ENCODE measurements at places on chromosomes 11 and 22. TPM values are rescaled to one million over a fixed set of nuclear protein-coding genes. Genes with fewer than 3 reads are reported as not detected.

The ASCL2 gene
- total RNA-seq: not detected

The CYP2D6 gene
- 0.89 TPM for total RNA-seq

The LRRC74B gene
- not detected for total RNA-seq

The NOL12 gene
- 18.1 TPM for total RNA-seq

The ZC3H7B gene
- total RNA-seq: 124 TPM

The HEPHL1 gene
- total RNA-seq: 0.69 TPM

DNA sequence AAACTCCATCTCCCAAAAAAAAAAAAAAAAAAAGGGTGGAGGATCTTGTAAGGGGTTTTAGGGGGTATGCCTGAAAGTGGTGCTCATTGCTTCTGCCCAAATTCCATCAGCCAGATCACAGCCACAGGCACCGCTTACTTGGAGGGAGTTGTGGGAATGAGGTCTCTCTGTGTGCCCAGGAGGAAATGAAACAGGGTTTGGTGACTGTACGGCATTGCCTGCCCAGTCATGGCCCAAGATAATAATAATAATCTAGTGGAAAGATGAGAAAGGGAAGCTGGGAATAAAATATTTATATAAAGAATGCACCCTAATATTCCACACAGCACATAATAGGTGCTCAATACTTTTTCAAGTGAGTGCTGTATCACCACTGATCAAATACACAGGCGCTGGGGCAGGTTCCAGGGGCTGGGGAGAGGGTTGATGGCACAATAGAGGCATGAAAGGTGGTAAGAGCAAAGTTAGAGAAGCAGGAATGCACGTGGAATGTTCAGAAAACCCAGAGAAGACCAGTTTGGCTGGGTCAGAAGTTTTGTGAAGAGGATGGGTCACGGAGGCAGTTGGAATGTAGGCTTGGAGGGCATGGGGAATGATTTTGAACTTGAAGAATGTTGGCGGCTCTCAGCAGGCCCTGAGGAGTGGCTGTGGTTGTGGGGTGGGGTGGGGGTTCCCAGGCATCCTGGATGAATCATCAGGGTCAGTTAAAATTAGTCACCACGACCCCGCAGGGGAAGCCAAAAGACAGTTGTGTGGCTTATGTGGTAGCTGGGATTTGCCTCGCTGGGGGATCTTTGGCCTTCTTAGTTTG, 12.5 kb upstream of the MB start:
- peak; percentile 98 for DNase-seq

DNA sequence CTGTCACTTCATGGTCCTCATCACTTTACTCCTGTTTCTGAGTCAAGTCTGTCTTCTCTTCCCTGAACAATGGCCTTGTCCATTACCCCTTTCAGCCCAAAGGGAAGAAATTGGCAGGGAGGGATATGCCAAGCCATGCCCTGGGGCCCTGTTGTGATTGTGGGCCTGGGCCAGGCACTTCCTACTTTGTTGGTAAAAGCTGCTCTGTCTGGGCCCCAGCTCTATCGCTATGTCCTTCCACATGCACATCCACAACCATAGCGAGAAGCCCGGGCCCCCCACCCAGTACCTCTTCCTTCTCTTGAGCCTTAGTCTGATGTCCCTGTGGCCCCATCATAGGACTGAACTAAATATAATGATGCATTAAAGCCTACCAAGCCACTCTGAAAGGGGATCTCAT, 126.7 kb upstream of the RCN1 start:
- DNase-seq: no peak

GRCh38 chr11:69950120-69950519, 128.0 kb upstream of the ANO1 start:
- DNase-seq: no peak

GRCh38 chr22:19880786-19881569, 26.3 kb upstream of the GNB1L start:
- DNase-seq: peak; percentile 86

DNA sequence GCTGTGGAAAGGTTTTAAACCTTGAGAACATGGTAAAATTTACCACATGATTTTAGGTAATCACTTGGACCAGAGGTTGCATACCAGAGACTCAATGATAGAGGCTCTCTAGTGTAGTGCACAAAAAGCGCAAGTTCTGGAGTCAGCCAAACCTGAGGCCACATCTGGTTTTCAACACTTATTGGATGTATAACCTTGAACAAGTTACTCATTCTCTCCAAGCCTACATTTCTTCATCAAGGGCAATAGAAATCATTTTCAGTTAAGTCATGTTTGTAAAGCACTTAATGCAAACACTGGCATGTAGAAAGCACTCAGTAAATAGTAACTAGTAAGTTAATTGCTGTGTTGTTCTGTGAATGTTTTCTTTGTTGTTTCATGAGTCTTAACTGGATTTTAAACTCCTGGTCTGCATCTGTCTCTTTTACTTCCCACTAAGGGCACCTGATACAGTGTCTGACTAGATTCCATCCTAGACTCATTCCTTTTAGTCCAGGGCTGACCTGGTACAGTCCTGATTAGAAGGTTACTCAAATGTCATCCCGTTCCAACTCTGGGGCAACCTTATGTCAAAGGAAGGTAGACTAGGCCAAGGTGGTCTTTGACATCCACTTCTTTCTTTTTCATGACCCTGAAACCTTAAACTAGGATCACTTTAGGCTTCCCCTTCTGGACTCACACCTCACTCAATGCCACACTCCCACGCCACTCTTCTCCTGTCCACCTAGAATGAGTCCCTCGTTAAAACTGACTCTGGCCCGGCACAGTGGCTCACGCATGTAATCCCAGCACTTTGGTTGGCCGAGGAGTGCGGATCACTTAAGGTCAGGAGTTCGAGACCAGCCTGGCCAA, 34.5 kb upstream of the EED start:
- peak; percentile 47 for DNase-seq

DNA sequence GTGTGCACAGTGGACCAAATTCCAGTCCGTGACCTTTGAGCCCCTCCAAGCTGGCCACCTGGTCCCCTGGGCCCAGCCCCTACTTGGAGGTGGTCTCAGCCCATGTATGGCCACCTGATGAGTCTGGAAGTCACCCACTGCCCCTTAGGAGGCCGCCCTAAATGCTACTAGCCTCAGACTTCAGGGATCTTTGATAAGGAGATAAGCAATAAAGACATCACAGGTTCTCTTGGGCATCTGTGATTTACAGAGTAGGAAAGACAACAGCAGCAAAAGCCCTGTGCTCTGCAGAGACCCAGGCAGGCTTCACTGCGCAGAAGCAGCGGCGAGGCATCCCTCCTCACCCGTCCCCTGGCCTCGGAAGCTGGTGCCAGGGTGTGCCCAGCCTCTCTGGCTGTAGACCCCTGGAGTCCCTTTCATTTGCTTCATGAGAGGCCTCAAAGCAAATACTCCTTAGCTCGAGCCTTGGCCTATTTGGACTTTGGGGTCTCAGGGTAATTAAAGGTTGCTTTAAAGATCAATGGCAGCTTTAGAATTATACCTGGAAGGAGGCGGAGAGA, 360.1 kb downstream of the TBC1D22A start:
- DNase-seq: no peak

DNA sequence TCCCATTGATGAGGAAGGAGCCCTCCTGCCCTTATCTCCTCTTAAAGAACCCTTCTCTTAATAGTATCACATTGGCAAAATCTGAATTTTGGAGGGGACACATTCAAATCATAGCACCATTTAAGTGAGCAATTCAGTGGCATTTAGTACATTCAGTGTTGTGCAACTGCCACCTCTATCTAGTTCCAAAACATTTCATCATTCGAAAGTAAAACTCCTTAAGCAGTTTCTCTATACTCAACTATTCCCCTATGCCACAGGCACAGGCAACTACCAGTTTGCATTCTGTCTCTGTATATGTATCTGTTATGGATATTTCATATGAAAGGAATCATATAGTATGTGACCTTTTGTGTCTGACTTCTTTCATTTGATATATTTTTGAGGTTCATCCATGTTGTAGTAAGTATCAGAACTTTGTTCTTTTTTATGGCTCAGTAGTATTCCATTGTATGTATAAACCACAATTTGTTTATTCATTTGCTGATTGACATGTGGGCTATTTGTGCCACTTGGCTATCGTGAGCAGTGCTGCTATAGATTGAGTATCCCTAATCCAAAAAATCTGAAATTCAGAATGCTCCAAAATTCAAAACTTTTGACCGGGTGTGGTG, 22.9 kb downstream of the FAR1 start:
- no peak for DNase-seq

DNA sequence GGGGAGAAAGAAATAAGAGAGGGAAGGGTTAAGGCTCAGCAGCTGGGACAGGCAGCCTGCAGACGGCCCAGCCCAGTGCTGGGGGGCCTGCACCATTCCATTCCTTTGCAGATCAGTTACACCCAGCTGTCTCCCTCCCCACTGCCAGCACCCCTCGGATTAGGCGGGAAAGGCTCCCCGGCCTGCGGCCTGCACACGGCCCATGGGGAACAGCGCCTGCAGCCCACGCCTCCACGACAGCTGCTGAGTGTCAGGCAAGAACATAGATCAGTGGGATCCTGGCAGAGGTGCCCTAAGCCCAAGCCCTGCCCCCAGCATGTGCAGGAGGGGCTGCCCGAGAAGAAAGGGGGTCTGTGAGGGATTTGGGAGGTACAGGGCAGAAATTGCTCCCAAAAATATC, 65.8 kb upstream of the MYOD1 start:
- DNase-seq: no peak

DNA sequence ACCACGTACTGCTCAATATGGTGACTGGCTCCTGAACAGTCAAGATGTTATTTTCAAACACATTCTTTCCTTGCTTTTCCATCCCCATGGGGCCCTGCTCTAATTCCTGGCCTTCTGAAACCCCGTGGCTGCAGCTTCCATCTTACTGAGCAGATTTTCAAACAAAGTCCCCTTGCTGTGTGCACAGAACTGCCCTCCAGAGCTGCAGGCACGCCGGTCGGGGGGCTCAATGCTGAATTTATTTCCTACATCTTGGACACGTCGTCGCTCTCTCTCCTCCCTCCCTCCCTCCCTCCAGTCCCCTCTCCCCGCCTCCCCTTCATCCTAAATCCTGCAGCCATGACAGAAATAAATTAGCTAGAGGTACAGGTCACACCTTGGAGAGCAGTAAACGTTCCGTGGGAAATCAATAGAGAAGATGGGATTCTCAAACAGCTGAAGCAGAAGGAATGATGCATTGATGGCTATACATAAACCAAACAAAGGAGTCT, 243.1 kb upstream of the BLID start:
- DNase-seq: no peak

DNA sequence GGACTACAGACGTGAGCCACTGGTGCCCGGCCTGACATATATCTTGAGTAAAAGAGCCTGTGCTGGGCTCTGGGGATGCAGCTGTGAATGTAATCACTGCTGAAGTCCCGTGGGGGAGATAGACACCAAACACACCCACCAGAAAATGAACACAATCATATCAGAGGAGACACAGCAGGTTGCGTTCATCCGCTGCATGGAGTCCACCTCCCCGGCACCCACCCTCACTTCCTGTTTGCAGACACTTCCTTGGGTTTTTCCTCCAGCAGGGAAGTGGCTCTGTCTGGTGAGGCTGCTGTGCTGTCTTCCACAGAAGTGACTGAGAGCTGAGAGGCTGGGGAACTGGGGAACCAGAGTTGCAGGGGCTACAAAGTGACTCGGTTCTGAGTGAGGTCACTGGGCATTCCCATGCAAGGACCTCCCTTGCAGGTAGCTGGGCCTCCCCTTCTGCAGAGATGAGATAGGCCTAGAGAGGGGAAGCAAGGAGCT, 7.2 kb downstream of the MICALL1 start:
- DNase-seq: no peak

Data from renal cortical epithelial cell (primary cell).